Lung microvascular endothelial cell (primary cell): ENCODE measurements at places on chromosomes 1 and 21. TPM values are rescaled to one million over a fixed set of nuclear protein-coding genes. Genes with fewer than 3 reads are reported as not detected.

Gene TRABD2B
- not detected in 2 replicates for total RNA-seq

DNA sequence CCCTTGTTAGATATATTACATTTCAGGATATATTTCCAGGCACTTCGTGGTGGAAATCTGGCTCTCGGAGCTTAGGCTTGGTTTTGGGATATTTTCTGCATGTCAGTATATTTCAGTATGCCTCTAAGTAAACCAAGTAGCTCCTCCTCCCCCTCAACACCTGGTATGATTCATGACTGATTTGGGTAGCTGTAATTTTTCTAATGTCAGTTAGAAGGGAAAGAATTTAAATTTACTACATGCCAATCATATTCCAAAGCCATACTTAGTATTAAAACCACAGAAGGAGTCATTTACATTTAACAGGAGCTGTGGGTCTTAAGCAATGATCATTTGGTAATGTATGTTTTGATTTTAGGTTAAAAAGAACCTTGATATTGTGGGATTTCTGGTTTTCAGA is 40.6 kb downstream of the ST6GALNAC3 start:
- DNase-seq: no peak

Gene SPRR2G
- total RNA-seq: not detected in 2 replicates

DNA sequence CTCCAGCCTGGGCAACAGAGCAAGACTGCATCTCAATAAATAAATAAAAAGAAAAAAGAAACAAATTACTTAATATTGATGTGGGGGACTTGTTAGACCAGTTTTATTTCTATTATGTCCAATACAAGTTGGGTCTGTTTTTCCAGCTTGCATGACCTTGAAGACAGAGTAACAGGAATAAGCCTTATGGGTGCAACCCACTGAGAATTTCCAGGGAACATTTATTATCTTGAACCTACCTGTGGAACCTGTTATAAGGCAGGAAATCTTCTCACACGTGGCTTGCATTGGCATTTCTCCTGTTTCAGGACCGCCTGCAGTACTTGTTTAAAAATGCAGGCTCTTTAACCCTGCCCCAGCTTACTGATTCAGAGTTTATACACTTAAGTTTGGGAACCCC is 64.0 kb downstream of the ZBTB17 start:
- no peak for DNase-seq

Gene KCNA3
- total RNA-seq: not detected in 2 replicates

Gene CSF3R
- not detected in 2 replicates for total RNA-seq

Gene SSX2IP
- 0.60 and 0.87 TPM in 2 replicates for total RNA-seq

- DNase-seq: peak; percentile 31
These were observed 558 bp downstream of the USP1 start for GRCh38 chr1:62437273-62437940.

DNA sequence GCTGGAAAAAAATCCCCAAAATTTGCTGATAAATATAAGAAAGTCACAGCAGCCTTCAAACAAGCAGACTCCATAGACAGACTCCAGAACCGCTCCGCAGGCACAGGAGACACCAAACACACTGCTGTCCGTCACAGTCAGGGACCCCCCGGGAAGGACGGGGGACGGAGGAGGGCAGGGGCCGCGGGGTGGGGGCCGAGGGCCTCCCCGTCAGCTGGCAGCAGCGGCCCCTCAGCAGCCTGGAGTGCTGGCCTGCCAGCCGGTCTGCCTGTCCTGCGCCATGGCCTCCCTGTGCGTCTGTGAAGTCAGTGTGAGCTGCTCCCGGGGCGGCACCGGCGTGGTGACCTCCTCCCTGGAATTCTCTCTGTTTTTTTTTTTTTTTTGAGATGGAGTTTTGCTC is 10.1 kb upstream of the C1orf159 start:
- DNase-seq: no peak

- no peak for DNase-seq
These were observed 78.3 kb downstream of the NDUFS5 start for GRCh38 chr1:39104158-39105060.

Gene DNASE2B
- total RNA-seq: not detected in 2 replicates

- DNase-seq: no peak
These were observed 149.3 kb downstream of the TGFB2 start for GRCh38 chr1:218494449-218494852.

GRCh38 chr1:193434319-193434718 is 247.9 kb upstream of the B3GALT2 start:
- DNase-seq: peak; percentile 78

Gene RGS1
- total RNA-seq: not detected in 2 replicates

Gene TATDN3
- 8.3 and 8.5 TPM in 2 replicates for total RNA-seq

GRCh38 chr21:34617753-34618339 is 2.9 kb upstream of the RCAN1 start:
- DNase-seq: no peak

DNA sequence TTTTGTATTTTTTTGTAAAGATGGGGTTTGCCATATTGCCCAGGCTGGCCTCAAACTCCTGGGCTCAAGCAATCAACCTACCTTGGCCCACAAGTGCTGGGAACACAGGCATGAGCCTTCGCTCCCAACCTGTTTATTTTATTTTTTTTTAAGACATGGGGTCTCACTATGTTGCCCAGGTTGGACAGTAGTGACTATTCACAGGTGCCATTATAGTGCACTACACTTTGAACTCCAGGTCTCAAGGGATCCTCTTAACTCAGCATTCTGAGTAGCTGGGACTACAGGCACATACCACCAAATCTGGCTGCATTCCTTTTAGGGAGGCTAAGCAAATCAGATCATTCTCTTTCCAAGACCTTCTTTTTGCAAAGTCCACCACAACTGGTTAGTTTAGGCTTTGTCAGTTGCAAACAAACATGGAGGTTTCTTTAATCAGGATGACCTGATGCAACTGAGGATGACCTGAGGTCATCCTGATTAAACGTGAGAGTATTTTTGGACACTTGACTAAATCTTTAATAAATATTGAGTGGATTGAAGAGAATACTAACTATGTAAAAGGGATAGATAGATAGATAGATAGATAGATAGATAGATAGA is 30.0 kb upstream of the RALGPS2 start:
- DNase-seq: no peak

- DNase-seq: no peak
These were observed 285.0 kb upstream of the NFIA start for GRCh38 chr1:60797351-60797750.

Gene GJB4
- total RNA-seq: not detected in 2 replicates

Gene EVA1B
- total RNA-seq: 96.3 and 109 TPM in 2 replicates

Gene LRRC71
- under 0.01 TPM in 2 replicates for total RNA-seq

GRCh38 chr1:155889566-155889965 is 21.6 kb downstream of the RIT1 start:
- DNase-seq: no peak

GRCh38 chr1:28354121-28354520 is 15.4 kb upstream of the PHACTR4 start:
- DNase-seq: peak; percentile 54

DNA sequence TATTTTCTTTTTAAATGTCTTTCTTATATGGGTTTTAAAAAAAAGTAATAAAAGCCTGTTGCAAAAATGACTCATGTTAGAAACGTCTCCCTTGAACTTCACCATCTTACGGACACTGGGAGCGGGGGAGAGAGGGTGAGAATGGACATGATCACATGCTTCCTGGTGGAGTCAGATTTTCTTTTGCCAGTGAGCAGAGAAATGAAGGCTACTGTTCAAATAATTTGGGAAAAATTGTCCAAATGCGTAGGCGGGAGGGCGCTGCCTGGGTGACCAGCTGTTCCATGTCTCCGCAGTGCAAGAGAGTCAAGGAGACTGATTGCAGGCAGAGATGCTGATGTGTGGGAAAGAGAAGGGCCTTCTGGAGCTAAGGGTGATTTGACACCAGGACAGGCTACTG is 23.1 kb downstream of the EIF2D start:
- DNase-seq: no peak

Gene LCE1F
- total RNA-seq: not detected in 2 replicates

Gene LAMC1
- 240 and 248 TPM in 2 replicates for total RNA-seq

DNA sequence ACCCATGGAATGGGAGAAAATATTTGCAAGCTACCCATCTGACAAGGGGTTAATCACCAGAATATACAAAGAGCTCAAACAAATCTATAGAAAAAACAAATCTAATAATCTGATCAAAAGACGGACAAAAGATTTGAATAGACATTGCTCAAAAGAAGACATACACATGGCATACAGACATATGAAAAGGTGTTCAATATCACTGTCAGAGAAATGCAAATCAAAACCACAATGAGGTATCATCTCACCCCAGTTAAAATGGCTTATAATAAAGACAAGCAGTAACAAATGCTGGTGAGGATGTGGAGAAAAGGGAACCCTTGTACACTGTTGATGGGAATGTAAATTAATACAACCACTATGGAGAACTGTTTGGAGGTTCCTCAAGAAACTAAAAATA is 600.9 kb downstream of the SMYD3 start:
- DNase-seq: no peak

GRCh38 chr1:57835620-57836019 is 411.8 kb upstream of the DAB1 start:
- DNase-seq: no peak

DNA sequence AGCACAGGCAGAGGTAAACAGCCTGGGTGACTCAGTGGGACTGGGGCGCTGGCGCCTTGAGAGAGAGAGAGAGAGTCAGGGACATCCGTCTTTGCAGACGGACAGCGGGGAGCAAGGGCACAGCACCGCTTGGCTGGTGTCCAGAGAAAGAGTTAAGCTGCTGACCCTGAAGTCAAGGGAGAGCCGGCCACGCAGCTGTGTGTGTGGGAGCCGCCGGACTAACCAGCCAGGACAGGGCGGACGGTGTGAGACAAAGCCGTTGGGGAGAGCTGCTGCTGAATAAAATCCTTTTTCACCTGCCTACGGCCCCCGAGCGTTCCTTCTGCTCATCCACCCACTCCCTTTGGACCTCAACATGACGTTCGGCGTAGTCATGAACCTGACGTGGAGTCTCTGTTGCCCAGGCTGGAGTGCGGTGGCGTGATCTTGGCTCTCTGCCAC is 14.5 kb downstream of the CFAP74 start:
- DNase-seq: peak; percentile 17

Gene GBP7
- total RNA-seq: not detected in 2 replicates

DNA sequence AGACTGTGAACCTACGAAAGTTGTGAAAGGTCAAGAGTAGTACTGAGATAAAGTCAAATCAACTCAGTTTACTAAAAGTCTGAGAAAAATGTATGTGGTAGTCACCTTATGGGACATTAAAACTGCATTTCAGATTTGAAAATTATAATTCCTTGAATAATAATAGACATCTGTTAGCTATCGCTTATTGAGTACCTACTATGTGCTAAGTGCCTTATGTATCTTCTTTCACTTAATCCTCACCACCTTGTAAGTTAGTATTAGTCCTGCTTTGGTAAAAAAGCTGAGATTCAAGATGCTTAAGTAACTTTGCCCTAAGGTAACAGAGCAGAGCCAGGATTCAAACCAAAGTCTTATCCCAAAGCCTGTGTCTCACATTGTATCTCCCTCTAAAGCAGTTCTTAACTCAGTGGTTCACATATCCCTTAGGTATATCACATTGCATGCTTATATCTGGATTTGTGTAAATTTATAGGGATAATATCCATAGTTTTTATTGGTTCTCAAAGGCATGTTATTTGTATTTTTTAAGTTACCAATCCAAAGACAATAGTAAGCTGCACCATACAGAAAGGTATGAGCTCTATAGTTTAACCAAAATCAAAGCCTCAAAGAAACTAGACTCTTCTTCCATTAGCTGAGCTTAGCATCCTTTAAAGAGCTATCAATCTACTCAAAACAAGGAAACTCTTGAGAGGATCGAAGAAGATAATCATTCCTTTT is 865 bp downstream of the PIGC start:
- DNase-seq: no peak

Gene ZMYM4
- total RNA-seq: 22.4 and 22.8 TPM in 2 replicates

- DNase-seq: no peak
These were observed 4.6 kb downstream of the DR1 start for GRCh38 chr1:93350322-93350721.

DNA sequence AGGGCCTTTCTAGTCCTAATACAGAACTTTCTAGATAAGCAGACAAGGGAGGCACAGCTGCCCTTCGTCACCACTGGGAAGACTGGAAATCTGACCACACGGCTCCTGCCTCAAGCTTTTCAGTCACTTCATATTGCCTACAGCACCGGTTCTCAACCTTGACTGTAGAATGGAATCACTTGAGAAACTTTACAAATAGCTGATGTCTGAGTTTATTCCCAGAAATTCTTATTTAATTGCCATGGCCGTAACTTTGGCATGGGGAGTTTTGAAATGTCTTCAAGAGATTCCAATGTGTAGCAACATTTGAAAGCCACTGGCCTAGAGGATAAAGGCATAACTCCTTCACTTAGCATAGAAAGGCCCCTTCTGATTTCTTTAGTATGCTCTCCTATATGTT is 42.4 kb upstream of the STMN1 start:
- DNase-seq: no peak

- DNase-seq: no peak
These were observed 39.1 kb downstream of the UROD start for GRCh38 chr1:45051005-45051772.

- peak; percentile 61 for DNase-seq
These were observed 34.7 kb upstream of the EXOSC10 start for GRCh38 chr1:11134251-11134897.

Gene BCAN
- not detected in 2 replicates for total RNA-seq

DNA sequence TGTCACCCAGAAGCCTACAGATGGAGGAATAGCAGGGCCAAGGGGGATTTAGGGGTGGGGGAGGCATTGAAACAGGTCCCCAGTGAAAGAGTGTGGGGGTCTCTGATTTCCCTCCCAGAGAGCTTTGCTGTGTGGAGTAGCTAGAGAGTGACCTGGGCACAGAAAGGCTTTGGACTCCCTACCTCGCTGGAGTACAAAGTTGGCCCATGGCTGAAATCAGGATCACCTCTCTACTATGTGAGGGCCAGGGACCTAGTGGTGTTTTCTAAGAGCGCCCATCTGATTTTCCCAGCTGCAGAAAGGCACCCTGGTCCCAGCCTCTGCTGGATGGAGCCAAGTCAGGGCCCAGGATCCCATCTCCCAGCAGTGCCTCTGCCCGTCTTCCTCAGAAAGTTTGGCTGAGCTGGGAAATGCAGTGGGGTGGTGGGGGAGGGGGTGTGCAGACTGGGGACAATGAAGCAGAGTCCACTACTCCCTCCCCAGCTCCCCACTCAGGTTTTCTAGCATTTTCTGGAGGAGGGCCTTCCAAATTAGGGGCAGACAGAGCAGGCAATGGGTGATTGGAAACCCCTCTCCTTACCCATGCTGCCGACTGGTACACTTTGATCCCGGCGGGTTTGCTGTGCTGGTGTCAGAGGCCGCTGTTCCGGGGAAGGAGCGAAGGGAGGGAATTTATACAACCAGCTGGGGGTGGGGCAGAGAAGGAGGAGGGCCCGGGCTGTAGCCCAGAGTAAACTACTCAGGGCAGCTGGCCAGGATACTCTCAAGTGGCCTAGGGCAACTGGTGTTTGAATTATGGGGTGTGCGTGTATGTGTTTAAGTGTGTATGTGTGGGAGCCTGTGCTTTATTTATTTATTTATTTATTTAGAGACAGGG is at the start of gene SELENBP1:
SELENBP1 (minus strand) TSS at position 648 of the 877 bp plus-strand sequence; CDS start at position 584, 64 bp downstream.
- DNase-seq: no peak

Gene CCDC24
- total RNA-seq: 0.65 and 0.79 TPM in 2 replicates

GRCh38 chr1:3308053-3308452 is 146.4 kb upstream of the ARHGEF16 start:
- DNase-seq: no peak

Gene ACTL8
- total RNA-seq: not detected in 2 replicates

GRCh38 chr1:96722161-96722922 is 758 bp downstream of the PTBP2 start:
- peak; percentile 87 for DNase-seq

GRCh38 chr1:221029981-221030649 is 150.9 kb downstream of the HLX start:
- no peak for DNase-seq
